ENCODE measurements at places on chromosomes 5 and 9.
A peak's percentile ranks its signal among the peaks of the same experiment; 100 is the strongest.

- DNase-seq, result no peak
Observed at GRCh38 chr5:37757980-37758582, 81.8 kb downstream of the GDNF start.

DNA sequence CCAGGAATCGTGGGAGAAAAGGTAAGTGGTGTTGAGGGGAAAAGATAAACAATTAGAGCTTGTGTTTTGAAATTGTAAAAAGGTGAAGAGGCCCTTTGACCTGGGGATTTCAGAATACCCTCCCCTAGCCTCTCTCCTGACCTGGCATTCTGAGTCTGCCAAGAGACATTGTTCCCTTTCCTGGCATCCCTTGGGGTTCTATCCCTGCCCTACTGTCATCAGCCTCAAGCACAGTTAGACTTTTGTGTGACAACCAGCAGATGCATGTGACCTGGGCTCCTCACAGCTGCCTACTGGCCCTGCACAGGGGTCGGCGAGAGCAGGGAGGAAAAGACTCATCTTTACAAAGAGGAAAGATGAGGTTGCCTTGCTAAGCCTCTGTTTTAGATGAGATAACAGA is 72.2 kb upstream of the ORM1 start:
- no peak for DNase-seq

DNA sequence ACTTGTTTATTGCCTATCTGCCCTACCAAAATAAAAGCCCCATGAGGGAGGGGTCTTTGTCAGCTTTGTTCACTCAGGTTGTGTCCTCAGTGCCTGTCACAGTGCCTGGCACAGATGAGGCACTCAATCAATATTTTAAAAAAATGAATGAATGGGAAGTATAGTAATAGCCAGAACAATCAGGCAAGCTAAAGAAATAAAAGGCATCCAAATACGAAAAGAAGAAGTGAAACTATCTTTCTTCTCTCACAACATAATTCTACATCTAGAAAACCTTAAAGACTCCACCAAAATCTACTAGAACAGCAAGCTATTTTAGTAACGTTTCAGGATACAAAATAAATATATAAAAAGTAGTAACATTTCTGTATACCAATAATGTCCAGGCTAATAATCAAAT is 37.8 kb upstream of the C5orf63 start:
- DNase-seq, result no peak

DNA sequence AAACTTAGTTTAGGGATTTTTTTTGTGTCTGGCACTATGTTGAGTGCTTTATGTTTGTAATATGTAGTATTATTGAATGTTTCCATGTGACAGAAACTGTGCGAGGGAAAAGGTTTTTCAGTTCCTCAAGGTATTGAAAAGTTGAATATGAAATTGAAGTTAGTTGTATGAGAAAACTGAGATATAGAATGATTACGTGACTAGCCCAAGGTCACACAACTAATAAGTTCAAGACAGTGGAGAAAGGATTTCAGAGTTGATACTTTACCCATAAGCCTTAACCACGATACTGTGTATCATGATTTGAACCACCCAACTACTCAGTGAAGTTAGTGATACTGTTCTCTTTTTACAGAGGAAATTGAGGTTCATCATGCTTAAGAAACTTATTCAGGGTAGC is 5.7 kb downstream of the NIPBL start:
- DNase-seq, result no peak

GRCh38 chr5:166713295-166713694 is 1578.2 kb upstream of the WWC1 start:
- DNase-seq, result no peak

DNA sequence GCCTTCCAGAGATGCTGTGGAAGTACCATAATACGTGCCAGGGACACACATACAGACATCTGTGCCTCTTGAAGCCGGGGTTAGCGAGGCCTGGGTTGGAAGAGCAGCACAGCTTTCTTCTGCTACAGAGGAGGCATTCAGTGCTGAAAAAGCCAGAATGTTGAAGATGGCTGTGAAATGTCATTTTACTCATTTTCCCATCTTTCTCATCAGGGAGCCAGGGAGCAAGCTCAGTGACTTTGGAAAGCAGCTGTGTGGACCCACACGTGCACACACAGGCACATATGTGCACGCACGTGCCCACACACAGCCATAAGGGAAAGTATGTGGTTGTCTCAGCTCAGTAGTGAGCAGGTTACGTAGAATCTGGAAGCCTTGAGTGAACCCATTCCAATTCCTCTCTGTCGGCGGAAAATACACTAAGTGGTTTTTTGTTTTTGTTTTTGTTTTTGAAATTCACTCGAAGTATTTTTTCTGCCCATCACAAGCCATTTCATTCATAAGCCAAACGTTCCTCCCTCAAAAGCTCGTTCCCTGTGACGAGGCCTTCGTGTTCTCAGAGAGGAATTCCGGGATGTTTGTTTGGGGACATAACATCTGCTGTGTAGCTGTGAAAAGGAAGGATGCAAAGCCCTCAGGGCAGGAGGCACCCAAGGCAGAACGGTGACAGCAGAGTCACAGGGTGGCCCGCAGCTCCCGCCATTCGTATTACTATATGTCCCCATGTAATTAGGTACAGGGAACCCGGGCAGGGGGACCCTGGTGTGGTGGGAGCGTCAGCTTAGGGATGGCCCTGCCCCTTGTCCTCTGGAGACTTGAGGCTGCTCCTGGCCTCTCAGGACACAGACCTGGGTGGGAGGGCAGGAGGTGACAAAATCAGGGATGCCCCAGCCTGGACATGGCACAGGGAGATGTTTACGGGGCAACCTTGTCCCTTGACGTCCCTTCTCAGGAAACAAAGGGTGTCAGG is 29.0 kb upstream of the ANKRD33B start:
- DNase-seq, result no peak

DNA sequence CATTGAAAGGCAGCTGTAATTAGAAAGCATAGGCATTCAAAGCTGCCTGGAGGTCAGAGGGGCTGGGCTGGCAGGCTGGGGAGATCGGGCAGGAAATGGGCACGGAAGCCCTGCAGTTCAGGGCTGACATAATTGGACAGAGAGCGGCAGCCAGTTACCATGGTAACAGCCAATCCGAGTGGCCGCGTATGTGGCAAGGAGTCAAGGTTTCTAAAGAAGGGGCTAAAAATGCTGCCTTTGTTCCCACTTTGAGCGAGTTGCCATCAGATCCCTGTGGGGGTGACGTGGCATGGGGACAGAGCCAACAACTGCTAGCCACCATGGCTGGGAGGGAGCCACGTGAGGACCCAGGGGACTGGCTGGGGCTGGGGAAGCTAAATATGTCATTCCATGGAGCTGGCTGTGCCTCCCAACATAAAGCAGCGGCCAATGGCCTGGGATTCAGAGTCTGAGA is 44.7 kb upstream of the NDFIP1 start:
- DNase-seq, result peak; percentile 74

- no peak for DNase-seq
Observed at GRCh38 chr9:76570826-76571225, 111.8 kb downstream of the GCNT1 start.

DNA sequence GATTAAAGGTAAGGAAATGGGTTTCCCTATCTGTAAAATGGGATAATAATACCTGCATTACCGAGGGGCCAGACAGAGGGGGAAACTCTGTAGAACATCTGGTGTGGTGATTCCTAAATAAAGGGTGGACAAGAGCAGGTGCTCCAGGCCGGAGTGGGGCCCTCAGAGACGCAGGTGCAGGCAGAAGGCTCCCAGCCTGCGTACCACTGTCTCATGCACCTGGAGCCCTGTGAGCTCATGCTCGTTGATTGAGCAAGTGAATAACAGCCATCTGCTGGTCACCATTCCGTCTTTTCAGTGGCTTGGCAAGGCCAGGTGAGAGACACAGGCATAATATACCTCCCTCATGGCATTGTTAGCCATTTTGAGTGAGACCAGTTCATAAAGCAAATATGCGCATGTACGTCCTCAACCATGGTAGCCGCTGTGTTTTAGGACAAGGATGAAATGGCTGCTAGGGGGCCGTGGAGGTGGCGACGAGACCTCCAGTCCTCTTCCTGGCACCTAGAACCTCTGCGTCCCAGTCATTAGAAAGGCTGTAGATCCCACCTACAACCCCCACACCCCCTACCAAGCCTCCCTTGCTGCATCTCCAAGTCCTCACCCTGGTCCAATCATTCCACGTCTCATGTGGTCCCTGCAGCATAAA is 198.0 kb upstream of the MVB12B start:
- no peak for DNase-seq

- DNase-seq, result no peak
Observed at GRCh38 chr5:125180231-125180829, 433.9 kb upstream of the ZNF608 start.

DNA sequence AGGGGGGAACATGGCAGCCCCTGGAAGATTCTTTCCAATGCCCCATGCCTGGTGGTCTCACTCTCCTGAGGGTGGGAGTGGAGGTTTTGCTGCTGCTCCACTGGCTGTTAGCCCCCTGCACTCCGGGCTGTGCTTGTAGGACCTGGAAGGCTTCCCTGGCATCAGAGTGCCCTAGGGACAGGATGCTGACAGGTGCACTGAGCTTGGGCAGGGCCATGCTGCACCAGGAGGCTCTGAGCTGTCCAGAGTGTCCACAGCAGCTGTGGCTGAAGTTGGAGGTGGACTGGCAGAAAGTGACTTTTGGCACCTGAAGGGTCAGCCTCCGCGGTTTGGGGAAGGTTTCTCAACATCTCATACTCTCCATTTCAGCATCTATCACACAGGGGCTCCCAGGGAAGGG is 249.1 kb downstream of the GADD45G start:
- no peak for DNase-seq

DNA sequence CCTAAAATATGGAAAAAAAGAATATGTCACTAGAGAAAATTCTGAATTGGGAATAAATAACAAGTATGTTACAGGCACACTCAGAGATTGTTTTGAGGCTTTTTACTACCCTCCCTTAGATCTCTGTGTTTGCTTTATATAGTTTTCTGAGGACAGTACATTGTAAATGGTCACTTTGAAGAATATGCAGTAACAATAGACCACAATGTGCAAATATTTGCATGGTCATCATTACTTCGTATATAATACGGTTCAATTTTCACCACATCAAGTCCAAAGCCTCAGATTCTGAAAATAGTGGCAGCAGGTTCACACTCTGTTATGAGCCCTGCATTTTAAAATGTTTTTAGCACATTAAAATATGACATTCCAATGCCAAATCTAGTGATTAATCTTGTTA is 238.6 kb downstream of the ADAMTS6 start:
- no peak for DNase-seq

DNA sequence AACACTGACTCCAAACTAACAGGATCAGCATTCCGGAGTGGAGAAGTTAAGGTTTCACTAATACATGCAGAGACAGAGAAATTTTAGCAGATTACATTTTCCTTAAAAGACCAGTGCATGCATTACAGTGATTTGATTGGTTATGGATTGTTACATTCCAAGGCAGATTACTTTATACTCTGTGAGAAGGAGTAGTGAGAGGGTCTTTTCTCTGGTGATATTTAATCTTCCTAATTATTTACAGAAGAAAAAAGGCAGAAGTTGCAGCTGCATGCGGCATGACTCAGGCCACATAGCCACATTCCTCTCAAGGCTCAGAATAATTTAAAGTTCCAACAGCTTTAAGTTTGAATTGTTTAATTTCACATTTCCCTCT is 53.0 kb upstream of the PDZD2 start:
- DNase-seq, result no peak

GRCh38 chr5:14143546-14143840 is 351 bp downstream of the TRIO start:
- DNase-seq, result no peak

DNA sequence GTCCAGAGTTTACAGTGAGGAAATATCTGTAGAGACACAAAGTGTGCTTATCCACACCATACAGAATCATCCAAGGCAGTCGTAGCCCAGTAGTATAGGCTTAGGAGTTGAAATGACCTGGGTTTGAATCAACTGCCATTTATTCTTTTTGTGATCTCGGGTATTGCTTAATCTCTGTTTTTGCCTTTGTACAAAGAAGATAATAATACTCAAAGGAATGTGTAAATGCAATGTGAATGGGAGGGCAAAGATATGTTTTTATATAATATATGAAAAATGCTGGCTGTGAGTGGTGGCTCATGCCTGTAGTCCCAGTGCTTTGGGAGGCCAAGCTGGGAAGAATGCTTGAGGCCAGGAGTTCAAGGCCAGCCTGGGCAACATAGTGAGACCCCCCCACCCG is 141.1 kb downstream of the SPATA31D1 start:
- no peak for DNase-seq

- DNase-seq, result no peak
Observed at GRCh38 chr9:16143310-16143709, 590.5 kb downstream of the CCDC171 start.

- no peak for DNase-seq
Observed at GRCh38 chr5:122493091-122494021, 181.3 kb downstream of the SNCAIP start.

GRCh38 chr5:57862942-57863341 is 380.3 kb upstream of the ACTBL2 start:
- no peak for DNase-seq

- no peak for DNase-seq
Observed at GRCh38 chr5:147752033-147752432, 30.5 kb downstream of the JAKMIP2 start.

- no peak for DNase-seq
Observed at GRCh38 chr9:20504930-20505329, 117.4 kb downstream of the MLLT3 start.

DNA sequence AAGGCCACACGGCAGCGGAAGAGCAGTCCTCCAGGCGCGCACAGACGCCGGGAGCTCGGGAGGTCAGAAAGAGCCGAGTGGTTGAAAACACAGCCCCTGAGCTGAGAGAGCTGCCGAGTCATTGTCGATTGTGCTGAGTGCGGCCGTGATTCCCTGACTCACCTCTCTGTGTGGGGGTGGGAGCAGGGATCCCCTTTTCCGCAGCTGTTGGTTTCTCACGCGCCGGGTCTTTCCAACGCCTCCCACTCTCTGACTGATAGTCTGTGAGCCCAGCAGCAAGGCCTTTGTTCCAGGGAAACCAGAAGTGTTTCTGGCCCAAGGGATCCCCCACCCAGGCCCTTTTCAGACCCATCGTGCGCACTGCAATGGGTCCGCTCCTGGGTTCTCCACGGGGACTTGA is 97.3 kb downstream of the MRPL36 start:
- DNase-seq, result no peak

GRCh38 chr5:81162501-81162900 is 70.6 kb upstream of the CKMT2 start:
- no peak for DNase-seq

DNA sequence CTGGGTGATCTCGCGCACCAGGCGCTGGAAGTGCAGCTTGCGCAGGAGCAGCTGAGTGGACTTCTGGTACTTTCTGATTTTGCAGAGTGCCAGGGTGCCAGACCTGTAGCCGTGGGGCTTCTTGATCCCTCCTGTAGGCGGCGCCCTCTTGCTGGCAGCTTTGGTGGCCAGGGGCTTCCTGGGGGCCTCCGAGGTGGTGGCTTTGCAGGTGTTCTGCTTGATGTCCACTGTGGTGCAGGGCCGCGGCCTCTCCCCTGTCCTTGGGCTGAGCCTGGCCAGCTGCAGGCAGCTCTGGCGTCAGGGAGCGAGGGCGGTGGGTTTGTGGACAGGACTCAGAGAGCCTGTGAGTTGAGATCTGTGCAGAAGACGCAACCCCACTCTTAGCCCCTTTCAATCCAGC is 36.1 kb downstream of the TAF11L14 start:
- no peak for DNase-seq

DNA sequence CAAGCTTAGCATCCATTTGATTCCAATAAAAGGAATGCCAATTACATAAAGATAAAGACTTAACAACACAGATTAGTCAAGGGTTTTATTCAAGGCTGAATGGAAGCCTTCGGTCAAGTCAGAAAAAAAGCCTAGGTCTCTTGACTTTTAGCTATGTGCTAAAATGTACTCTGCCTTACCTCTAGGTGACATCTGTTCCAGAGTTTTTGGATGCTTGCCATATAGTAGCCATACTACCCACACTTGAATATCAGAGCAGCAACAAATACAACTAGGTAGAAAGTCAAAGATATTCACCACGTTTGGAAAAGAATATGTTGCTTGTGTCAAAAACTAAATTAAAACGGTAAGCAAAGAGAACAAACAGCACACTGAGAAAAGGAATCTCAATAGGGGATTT is 484.7 kb downstream of the ELAVL2 start:
- peak; percentile 31 for DNase-seq

Measured in DMS 273 treated with DMSO at 0.1 percent for 48 hours (cell line).